BJ (cell line): ENCODE measurements at places on chromosomes 11 and 22.

- DNase-seq = no peak
These were observed 293.2 kb downstream of the NTM start for GRCh38 chr11:131663405-131664200.

DNA sequence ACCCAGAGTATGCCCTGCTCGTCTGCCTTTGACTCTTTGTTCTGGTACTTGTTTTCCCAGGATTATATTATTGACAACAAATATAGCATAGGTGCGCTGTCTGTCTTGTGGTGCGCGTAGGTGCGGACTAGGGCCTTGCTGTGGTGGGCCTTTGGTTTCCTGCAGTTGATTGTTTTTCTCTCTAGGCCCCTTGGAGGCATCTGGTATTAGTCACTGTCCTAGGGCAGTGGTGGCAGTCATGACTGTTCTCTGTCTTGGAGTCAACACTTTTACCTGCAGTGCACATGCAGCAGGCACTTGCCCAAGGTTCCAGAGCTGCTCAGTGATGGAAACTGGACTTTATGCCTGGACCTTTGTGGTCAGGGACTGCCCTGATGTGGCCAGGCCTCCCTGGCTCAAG lies 18.6 kb downstream of the PPP6R2 start:
- DNase-seq = no peak

DNA sequence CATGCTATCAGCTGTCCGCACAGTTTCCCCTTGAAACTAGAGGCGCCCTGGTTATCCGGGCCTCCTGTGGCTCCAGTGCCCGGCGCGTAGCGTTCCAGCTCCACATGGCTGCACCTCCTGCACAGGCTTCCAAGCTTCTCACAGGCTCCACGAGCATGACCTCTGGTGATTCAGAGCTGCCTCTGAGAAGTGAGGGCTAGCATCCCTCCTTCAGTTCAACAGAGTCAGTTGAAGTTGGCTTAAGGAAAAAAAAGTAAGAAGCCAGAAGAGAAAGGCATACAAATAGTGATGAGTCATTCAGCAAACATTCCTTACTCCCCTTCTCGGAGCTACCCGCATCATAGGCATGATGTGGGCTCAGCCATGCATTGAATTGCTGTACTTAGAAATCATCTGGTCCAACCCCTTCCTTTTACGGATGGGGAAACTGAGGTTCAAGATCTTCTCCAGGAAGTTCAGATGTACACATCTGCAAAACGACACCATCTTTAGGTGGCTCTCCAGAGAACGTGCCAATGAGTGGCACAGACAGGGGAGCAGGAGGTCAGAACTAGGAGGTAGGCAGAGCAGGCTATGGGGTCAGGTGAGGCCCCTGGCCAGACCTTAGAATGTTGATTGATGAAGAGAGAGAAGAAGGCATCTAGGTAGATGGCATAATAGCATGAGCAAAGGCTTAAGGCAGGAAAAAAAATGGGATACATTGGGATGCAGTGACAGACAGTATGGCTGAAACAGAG lies 216.3 kb upstream of the TBCEL start:
- no peak for DNase-seq

DNA sequence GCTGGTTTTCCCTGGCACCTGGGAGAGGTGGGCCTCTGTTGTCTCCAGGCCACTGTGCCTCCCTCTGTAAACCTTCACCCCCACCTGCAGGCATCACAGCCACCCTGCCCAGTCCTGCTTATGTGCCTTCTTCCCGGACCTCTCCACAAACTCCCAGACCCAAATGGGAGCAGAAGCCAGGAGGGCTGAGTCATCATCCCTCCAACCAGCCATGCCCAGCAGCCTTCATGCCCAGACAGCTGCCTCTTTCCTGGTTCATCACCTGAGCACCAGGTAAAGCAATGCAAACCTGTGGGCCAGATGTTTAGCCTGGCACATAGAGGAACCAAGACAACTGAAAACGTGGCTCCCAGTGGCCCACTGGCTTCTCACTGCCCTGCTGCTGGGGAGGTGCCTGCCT lies 2.1 kb upstream of the TMPRSS4 start:
- DNase-seq = no peak

- no peak for DNase-seq
These were observed 64.9 kb upstream of the EED start for GRCh38 chr11:86179646-86180064.

DNA sequence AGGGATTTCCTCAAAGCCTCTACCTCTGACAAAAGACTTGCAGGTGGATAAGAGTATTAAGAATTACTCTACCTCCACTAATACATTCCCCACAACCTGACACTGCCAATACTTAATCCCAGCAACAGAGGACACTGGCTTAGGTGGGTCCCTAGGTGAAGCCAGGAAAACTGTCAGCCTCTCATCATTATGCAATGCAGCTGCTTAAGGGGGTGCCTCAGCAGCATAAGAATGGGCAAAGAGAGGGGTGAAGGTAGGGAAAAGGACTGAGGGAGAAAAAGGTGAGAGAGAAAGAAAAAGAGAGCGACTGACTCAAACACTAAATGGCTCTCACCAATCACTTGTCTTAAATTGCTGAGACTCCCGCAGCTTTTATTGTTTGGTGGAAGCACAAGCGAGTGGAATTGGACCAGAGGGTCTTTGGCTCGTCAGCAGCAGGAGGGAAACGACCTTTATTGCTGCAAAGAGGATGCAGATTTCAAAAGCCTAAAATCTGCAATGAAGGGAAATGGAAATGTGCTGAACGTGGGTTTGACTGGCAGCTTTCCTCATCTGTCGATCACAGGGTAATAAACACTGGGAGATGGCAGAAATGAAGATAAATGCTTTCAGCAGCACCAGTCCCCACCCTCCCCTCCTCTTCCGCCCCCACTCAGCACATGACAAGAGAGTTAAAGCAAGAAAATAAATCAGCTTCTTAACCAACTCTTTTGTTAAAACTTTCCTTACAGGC lies 64.9 kb upstream of the CHRM4 start:
- no peak for DNase-seq

- DNase-seq = no peak
These were observed 31.6 kb upstream of the HMOX1 start for GRCh38 chr22:35349368-35349703.

GRCh38 chr22:23675502-23676415 lies 15.1 kb upstream of the RGL4 start:
- DNase-seq = no peak

DNA sequence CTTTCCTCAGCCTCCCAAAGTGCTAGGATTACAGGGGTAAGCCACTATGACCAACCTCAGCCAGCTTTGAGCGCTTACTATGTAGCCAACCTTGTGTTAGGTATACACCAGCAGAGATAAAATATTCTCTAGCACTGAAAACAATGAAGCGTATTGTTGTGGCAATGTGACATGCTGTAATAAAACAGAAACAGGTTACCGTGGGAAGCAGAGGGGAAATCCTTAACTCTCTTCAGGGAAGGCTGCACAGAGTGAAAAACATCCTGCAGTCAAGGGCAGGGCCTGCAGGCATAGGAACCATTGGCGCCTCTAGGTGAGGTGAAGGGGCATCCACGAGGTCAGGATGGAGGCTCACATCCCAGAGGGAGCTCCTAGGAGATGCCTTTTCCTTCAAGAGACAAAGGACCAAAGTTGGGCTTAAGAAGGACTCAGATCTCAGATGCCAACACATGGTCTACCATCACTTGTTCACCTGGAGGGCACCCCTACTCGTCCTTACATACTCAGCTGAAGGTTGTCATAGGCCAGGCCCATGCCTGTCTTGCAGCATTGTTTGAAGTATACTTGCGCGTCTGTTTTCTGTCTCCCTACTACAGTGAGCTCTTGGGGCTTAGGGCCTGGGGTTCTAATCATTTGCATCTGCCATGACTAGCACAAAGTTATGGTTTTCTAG lies 8.0 kb downstream of the POLD4 start:
- DNase-seq = no peak

DNA sequence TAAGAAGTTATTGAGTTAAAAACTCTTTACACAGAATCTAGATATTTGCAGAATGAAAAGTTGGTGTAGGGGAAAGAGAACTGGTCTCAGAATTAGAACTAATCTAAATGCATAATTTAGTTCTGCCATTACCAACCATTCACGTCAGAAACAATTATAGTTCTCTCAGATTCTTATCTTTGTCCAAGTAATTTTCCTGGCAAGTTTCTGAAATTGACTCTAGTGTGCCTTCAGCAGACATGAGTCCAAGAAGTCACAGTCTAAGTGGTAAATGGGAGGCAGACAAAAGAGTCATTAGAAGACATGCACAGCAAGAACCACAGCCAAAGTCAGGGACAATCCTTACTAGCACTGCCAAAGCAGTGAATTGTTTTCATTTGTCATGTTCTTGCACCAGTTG lies 1870.1 kb downstream of the LRRC4C start:
- no peak for DNase-seq

DNA sequence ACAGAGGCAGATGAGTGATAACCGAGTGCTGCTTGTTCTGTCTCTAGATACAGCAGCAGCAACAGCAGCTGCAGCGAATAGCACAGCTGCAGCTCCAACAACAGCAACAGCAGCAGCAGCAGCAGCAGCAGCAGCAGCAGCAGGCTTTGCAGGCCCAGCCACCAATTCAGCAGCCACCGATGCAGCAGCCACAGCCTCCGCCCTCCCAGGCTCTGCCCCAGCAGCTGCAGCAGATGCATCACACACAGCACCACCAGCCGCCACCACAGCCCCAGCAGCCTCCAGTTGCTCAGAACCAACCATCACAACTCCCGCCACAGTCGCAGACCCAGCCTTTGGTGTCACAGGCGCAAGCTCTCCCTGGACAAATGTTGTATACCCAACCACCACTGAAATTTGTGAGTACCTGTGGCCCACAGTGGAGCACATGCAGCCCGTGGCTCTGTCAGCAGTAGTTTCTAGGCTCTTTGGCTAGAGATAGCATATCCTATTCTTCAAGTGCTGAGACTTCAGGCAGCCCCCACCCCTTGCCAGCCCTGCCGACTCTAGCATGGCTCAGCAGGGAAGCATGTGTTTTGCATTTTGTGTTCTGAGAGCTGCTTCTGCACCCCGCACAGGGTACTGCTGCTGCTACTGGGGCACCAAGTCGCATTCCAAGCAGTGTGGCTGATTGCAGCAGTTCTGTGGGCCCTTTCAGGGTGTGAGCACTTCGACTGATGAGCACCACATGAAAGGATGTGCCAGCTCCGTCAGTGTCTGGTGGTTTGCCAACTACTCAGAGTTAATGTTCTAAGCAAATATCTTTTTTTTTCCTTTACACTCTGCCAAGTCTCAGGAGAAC lies 59.2 kb downstream of the MED15 start:
- DNase-seq = no peak

DNA sequence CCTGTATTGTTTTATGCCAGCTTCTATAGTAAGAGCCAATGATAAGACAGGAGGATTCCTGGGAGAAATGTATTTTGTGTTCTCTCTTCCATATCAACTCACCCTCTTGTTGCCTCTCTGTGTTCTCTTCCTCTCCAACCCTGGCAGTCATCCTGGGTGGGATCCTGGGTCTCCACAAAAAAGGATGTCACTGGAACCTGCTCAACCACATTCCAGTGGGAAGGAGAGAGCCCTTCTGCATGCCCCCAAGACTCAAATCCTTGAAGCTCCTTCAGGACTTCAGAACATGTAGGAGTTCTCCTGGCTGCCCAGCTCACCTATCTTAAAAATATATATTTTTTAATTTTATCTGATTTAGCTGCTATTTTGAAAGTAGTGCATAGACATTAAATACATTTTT lies 26.1 kb downstream of the APOL6 start:
- no peak for DNase-seq

GRCh38 chr11:78952175-78952574 lies 377.5 kb upstream of the NARS2 start:
- no peak for DNase-seq

DNA sequence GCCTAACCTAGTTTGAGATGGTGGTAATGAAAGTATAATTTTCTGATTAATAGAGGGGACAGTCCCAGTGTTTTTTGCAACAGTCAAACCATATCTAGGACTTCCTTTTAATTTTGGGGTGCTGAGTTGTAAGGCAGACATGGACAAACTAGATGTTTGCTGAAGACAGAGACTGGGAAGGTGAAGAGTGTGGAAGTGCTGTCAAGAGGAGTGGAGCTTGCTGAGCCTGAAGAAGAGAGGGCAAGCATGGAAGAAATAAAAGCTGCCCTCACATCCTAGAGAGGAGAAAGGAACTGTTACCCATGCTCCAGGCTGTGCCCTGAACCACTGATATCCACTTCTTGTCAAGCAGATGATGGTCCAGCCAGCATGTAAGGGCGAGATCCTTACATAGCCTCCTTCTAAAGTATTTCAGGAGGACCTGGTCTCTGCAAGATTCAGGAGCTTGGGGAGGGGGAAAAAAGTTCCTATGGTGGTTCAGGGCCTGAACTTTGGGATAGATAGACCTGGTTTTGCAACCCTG lies 51.4 kb downstream of the PRR5L start:
- DNase-seq = no peak

DNA sequence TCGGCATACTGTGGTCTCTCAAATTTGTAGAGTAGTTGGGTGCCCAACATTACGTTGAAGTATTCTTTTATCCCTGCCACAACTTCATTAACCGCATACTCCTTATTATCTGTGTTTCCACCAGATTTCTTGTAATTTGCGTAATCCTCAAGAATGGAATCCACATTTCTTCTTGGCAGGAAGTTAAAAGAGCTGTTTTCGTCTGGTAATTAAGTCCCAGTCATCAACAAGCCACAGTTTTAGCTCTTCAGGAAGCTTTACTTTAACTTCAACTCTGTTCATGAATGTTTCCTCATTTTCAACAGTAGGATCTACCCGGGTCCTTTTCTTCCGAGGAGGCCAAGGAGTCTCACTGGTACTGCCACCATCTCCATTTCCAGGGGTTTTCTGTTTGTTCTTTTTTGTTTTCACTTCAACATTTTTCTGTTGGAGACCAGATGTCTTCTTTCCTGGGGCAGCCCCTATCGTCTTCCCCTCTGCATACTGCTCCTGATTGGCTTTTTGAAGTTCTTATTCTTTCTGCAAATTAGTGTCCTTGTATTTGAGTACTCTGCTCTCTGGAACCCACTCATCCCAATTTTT lies 30.3 kb downstream of the PDE3B start:
- peak; percentile 23 for DNase-seq

- DNase-seq = no peak
These were observed 282.5 kb downstream of the KCNA4 start for GRCh38 chr11:29734287-29734686.
